ENCODE measurements at places on chromosomes 2 and 18.

DNA sequence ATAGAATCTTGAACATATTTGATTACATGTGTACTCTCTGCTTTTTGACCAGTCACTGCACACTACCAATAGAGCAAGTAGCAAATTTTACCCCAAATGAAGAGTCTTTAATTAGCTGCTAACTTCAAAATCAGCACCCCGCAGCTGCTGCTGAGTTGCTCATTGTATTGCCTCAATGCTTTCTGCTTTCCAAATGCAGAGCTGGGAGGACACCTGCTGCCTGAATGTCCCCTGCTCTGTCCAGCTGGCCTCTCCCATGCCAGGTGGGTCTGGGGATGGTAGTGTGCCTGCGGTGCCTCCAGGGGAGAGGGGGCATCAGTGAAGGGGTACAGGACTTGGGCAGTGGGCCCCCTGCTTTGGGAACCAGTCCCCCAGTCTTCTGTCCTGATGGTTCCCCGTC is 184.8 kb downstream of the PRKCE start:
- DNase-seq, result no peak

DNA sequence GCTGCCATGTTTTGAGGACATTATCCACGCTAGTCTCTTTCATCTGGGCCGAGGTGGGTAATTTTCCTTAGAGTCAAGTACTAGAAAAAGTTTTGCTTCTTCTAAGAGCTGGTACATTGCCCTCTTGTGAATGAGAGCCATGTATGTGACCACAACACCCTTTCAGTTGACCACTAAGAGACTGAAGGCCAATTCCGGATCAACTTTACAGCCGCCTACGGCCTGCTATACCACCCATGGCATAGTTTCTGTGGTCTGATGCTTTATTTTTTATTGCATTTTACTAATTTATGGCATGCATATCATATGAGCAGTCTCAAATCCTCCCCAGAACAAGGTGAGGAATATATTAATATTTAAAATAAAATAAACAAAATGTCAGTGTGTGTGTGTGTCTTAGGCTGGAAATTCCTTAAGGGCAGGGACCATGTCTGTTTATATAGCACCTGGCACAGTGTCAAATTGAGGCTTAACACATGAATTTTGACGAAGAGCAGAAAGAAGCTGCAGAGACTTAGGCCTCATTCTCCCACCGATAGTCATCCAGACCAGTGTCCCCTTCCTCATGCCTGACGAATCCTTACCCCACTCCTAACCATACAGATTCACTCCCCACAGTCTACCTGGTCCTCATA is 35.4 kb downstream of the PSD4 start:
- DNase-seq, result peak; percentile 46

DNA sequence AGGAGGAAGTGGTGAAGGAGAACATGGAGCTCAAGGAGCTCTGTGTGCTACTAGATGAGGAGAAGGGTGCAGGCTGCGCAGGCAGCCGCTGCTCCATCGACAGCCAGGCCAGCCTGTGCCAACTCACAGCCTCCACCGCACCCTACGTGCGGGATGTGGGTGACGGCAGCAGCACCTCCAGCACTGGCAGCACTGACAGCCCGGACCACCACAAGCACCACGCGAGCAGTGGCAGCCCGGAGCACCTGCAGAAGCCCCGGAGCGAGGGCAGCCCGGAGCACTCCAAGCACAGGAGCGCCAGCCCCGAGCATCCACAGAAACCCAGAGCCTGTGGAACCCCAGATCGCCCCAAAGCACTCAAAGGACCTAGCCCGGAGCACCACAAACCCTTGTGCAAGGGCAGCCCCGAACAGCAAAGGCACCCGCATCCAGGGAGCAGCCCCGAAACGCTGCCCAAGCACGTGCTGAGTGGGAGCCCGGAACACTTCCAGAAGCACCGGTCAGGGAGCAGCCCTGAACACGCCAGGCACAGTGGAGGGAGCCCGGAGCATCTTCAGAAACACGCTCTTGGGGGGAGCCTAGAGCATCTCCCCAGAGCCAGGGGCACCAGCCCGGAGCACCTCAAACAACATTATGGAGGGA is 9.0 kb downstream of the CCDC85A start:
- no peak for DNase-seq

DNA sequence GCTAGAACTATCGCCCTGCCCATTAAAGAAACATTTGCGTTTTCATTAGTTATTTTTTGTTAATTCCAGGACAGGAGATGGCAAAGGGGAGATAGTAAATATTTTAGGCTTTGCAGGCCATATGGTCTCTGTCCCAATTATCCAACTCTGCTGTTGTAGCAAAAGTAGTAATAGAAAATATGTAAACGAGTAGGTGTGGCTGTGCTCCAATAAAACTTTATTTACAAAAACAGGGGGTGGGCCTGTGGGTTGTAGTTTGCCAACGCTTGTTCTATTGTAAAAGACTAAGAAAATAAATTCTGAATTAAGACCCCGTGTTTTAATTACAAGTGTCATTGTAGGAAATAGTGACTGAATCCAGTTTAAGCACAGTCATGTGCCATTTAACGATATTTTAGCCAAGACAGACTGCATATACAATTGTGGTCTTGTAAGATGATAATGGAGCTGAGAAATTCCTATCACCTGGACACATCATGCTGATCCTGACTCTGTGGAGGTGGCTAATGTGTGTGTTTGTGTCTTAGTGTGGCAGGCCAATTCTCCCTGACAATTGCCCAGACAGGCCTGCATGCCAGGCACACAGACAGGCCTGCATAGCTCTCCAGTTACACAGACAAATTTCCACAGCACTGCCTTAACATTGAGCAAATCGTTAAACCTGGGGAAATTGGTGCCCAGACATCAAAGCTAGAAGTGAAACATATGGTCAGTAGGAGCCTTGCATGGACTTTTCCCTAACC is 76.4 kb downstream of the SKA1 start:
- DNase-seq, result no peak
